ENCODE measurements at places on chromosomes 2 and 18.

GRCh38 chr2:219772103-219772635, 144.7 kb downstream of the SLC4A3 start:
- DNase-seq: no peak

GRCh38 chr2:7026742-7027141, 109.5 kb downstream of the RNF144A start:
- no peak for DNase-seq

DNA sequence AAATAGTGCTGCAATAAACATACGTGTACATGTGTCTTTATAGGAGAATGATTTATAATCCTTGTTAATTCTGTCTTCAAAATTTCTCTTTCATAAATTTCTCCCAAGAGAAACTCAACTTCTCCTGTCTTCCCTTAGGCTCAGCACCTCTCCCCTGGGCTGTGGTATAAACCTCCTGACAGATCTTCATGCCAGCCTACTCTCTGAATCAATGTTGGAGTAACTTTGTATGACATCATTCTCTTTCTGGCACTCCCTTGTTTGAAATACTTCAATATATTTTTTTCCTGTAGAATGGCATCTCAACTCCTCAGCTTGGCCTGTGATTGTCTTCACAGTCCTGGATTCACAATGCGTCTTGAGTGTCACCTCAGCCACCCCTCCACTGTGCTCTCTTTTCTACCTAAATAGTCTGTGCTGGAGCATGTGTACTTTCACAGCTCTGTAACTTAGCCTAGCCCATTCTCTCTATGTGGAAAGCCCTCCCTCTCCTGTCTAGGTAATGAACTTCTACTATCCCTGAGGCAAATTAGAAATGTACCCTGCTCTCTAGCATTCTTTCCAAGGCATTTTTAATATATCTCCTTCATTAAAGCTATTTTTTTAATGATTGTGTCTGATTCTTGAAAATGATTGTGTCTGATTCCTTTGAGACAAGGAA, 649.9 kb upstream of the FANCL start:
- DNase-seq: no peak

DNA sequence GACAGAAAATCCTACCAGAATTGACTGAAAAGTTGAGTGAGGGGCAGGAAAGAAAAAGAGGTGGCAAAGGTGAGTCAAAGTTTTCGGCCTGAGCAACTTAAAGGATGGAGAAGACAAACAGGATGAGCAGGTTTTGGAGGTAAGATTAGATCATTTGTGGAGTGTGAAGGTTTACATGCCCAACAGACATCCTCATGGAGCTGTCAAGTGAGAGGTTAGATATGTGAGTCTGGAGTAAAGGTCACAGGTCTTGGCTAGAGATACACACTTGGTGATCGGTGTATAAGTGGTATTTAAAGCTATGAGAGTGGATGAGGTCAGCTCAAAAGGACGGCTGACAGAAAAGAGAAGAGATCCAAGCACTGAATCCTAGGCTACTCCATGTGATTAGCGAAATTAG, 11.1 kb upstream of the MYL12A start:
- no peak for DNase-seq

- no peak for DNase-seq
Observed at GRCh38 chr18:11553098-11553940, 56.1 kb upstream of the SLC35G4 start.

Data from SIG-M5 (cell line).